ENCODE measurements at places on chromosomes 2 and 18.

DNA sequence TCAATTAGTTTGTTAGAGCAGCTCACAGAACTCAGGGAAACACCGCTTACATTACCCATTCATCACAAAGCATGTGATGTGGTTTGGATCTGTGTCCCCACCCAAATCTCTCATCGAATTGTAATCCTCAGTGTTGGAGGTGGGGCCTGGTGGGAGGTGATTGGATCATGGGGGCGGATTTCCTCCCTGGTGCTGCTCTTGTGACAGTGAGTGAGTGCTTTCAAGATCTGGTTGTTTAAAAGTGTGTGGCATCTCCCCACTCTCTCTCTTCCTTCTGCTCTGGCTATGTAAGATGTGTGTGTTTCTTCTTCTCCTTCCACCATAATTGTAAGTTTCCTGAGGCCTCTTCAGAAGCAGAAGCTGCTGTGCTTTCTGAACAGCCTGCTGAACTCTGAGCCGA lies 63.5 kb upstream of the AGPS start:
- DNase-seq: no peak

GRCh38 chr18:22166069-22166950 lies 3.1 kb upstream of the GATA6 start:
- DNase-seq: no peak

DNA sequence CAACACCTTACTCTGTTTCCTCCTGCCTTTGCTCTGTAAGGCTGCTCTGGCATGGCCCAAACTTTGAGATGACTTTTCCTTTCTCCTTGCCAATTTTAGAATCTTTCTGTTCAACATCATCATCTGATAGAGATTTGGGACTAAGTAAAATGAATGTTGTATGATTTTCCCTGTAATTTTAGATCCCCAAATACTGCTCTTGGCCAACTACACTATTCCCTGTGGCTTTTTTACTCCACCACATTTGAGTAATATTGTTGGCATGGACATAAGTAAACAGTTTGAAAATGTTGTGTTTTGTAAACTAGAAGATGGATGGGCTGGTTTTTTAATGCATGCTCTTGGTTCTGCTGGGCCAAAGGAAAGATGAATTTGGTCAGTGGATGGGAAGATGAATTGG lies 12.1 kb downstream of the LTBP1 start:
- no peak for DNase-seq

GRCh38 chr2:53289309-53290006 lies 478.1 kb upstream of the CHAC2 start:
- DNase-seq: no peak

GRCh38 chr2:168194784-168195522 lies 52.4 kb downstream of the STK39 start:
- no peak for DNase-seq

GRCh38 chr2:173119944-173120343 lies 44.3 kb downstream of the MAP3K20 start:
- DNase-seq: no peak

- no peak for DNase-seq
These were observed 7.9 kb downstream of the PPP3R1 start for GRCh38 chr2:68244456-68244855.

- DNase-seq: no peak
These were observed 165.5 kb downstream of the TMEM247 start for GRCh38 chr2:46644690-46645385.

GRCh38 chr18:7413906-7414305 lies 153.2 kb upstream of the PTPRM start:
- DNase-seq: no peak

GRCh38 chr18:8607776-8608742 lies 1.2 kb upstream of the RAB12 start:
- DNase-seq: no peak

DNA sequence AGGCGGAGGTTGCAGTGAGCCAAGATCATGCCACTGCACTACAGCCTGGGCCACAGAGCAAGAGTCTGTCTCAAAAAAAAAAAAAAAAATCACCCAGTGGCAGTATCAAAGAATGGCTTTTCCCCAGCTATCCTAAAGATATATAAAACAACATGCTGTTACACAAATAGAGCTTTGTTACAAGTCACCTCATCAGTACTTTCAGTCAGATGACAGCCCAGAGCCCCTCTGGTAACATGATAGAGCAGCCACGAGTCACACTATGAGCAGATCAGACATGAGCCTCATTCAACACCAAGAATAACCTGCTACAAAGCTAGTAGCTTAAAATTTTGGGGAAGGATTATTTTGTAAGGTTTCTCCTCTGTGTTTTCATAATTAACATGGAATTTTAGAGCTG lies 25.2 kb downstream of the PDE11A start:
- no peak for DNase-seq

DNA sequence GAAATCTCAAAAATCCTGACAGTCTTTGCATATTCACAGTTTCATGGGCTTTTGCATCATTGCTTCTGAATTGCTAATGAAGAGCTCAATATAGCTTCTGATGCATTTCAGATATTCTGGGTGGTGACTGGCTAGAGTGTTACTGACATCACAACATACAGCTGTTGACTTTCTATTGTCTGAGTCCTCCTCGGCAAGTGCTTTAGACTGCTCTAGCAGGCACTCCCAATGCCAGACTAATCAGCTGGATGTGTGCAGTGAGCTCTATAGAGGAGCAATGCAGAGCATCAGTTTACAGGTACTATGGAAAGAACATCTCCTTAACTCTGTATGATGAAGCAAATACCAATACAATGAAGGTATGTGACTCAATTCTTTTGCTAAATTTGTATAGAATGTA lies 54.9 kb downstream of the R3HDM1 start:
- no peak for DNase-seq

- DNase-seq: no peak
These were observed 41.8 kb upstream of the SP3 start for GRCh38 chr2:174007010-174007409.

- DNase-seq: no peak
These were observed 1155.4 kb downstream of the BCL11A start for GRCh38 chr2:59398081-59398480.

DNA sequence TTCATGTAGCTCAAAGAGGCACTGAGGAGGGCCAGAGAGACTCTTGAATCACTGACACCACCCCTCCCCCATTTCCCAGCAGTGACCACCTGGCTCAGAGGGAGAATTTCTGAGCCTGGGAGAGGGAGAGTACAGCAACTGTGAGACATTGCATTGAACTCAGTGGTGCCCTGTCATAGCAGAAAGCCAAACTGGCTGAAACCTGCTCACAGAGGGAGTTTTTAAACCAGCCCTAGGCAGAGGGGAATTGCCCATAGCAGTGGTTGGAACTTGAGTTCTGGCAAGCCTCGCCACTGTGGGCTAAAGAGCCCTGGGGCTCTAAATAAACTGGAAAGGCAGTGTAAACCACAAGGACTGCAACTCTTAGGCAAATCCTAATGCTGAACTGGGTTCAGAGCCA lies 243.1 kb downstream of the ADCYAP1 start:
- no peak for DNase-seq

DNA sequence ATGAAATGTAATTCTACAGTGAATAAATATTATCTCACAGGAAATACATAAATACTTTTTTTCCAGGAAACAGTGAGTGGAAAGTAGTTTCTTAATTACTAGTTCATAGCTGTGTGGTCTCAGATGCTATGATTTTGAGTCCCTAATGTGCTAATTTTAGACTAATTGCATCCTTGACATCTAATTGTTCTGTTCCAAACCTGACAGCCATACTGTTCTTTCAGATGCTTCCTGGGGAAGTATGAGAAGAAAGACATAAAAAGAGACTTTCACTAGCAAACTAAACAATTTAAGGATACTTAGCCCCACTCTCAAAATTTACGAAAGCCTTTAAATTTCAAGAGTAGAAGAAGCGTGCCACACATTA lies 350.9 kb upstream of the CDH20 start:
- no peak for DNase-seq
